ENCODE measurements at places on chromosomes 12 and 14.

DNA sequence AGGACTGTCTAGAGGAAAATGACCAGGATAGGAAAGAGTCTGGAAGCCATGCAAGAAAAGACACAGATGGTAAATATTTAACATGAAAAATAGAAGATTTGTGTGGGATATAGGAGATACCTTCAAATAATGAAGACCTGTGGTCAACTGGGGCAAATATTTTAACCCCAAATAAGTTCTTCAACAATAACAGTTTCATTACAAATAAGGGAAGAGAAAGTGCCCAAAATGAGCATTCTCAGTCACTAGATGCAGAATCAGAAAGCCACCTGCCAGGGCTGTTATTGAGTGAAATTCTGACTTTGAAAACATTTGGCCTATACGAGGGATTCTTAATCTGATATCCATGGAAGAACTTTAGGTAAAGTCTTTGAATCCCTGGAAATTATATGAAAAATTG, 231.2 kb upstream of the PLEKHG7 start:
- DNase-seq: no peak

DNA sequence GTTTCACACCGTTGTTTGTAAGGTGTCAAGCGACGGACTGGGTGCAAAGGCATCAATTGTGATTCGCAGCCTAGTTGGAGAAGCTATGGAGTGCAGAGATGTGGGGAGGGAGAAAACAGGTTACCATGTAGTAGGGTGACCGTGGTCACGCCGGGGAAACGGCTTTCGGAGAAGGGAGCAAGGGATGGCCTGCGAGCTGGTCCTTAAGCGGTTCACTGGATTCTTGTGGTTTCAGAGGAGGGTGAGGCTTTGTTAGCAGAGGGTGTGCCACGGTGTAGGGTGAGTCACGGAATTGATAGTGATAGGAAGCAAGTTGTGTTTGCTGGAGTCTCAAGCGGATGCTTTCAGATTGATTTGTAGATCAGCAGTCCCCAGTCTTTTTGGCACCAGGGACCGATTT, 2.3 kb downstream of the PIWIL1 start:
- no peak for DNase-seq

DNA sequence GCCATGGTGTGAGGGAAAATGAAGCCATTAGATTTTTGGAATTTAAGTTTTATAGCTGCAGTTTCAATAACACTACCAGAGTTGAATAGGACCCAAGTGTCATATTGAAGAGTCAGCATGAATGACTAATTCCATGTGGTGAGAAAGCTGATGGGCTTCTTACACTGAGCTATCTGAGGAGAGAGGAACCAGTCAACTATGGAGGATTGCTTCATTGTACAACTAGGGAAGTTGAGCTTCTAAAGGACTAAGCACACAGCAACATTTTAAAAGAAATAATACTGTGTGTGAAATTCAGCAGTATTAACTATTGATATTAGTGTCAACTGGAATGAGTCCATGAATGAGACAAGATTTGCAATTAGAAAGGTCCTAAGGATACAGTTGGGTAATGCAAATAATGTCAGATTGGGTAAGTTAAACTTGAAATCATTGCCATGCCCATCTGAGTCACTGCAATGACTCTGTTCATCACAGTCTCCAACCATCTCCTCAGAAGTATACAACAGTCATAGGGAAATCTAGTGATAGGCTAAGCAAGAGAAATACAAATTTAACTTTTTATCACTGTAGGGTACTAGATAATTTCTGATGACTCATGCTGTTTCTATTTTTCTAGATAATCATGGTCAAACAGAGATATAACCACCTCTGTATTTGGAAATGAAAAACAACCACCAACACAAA, 394.2 kb downstream of the FSCB start:
- DNase-seq: no peak

- DNase-seq: no peak
These were observed 30.4 kb downstream of the MANSC1 start for GRCh38 chr12:12319451-12320183.

DNA sequence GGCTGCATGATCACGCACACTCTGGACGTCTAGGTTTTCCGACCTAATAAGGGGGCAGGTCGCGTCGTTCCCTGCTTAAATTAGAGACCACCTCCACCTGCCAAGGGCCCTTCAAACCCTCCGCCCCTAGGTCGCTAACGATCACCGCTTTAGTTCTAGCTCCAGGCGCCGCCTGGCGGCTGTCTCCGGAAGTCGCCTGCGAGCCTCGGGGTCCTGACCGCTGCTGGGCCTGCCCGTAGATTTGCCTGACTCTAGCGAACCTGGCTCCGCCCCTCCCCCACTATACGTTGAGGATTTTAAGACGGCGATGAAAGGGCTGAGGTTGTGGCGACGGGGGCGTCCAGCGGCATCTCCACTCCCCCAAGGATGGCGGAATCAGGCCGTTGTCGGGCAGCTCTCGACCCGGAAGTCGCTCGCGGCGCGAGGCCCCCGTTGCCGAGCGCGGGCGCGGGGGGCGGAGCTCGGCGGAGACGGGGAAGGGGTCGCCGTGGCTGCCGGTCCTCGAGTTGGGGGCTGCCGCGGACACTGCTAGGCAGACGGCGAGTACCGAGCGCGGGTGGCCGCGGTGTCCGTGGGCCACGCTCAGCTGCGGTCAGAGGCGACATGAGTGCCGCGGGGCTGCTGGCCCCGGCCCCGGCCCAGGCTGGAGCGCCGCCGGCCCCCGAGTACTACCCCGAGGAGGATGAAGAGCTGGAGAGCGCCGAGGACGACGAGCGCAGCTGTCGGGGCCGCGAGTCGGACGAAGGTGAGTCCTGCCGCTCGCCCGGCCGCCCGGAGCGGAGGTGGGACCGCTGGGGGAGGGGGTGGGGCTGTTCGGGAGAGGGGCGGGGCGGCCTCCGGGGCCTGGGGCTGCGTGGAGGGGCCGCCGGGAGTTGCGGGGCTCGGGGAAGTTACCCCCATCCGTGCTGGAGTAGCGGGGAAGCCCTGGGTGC, at the start of gene SUDS3:
Gene SUDS3 (plus strand): TSS at position 467 of the 932 bp plus-strand sequence. CDS start 137 bp downstream, at position 604.
- no peak for DNase-seq

DNA sequence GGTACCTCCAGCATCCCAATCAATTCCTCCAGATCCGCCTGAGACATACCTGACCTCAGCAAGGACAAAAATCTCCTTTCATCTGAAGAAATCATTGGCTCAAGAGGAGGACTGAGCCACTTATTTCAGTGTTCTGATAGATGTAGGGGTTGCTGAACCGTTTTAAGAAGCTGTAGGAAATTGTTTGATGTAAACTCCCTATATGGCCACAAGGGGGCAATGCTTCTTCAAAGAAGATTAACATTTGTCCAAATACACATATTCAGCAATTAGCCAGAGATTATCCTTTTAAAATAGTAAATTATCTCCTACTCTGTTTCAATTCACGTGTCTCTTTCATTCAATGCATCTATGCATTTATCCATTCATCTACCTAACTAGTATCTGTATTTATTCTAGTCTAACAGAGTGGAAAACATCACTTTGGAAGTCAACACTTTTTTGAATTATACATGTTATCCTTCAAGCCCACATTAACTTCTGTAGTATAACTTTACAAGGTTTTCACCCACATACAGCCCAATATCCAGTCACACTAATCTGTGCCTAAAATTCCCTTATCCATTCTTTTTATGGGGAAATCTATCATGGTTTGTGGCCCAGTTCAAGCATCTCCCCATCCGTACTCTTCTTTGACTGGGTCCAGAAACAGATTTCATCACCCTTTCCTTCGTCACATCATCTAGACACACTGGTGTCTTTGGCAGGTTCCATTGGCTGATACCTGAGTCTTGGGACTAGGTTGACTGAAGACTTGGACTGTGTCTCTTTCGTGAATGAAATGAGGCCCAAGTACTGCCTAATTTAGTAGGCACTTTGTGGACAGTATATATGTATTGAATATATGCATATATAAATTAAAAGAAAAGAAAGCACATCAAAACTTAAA, 411.0 kb upstream of the OR4E1 start:
- DNase-seq: peak; percentile 11

DNA sequence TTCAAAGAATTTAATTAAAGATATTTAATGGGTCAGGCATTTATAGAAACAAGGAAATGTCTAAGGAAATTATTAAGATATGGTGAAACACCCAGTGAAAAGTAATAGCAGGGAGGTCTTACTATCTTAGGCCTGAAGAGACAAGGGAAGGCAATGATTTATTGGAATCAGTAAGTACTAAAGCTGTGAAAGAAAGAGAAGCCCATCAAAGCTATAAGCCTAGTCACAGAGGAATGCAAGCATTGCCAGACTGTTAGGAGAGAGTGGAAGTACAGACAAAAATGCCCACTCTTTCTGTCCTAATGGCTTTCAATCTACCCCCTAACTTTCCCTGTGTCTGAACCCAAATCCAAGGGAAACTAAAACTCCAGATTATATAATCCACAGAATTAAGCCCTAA, 69.2 kb upstream of the PIK3C2G start:
- DNase-seq: no peak

- peak; percentile 96 for DNase-seq
These were observed at the start of gene MOK for GRCh38 chr14:102304611-102305506. MOK (minus strand) TSS chr14:102305164; CDS start chr14:102304968, 196 bp downstream.

DNA sequence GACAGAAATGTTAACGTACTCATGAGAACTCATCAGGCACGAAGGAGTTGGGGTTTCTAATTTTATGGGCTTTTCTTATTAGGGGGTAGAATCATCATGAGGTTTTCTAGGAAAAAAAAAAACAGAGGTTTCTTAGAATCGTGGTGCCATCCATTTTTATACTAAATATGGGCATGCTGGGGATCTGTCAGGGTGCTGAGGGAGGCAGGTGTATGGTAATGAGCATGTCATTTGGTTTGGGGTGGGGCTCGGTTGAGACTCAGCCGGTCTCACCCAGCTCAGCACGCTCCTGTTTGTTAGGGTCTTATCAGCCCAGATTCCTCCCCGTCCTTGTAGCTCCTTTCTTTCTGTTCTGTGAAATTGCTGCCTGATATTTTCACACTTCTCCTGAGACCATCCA, 98.2 kb downstream of the DICER1 start:
- DNase-seq: no peak

DNA sequence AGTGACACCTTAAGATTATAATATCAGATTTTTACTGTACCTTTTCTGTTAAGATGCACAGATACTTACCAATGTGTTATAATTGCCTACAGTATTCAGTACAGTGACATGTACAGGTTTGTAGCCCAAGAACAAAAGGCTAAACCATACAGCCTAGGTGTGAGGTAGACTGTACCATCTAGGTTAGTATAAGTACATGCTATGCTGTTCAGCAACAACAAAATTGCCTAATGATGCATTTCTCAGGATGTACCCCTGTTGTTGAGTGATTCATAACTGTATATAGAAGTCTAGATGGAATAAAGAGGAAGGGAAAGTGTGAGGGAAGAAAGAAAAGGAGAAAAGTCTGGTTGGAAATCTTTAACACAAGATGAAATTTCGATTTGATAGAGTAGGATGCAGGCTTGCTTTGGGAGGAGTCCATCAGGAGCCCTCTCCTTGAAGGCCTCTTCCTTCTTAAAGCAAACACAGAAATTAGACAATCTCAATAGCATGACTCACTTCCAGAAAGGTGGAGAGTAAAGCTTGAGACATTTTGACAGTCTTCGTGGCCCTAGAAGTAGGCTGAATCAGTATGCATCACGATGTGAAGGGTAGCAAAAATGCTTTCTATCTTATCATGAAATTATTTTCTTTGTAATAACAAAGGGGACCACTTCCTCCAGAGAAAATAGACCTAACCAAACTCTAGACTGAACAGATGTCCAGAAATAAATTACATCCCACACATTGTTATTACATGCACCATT, 191.5 kb downstream of the SYT1 start:
- DNase-seq: no peak

DNA sequence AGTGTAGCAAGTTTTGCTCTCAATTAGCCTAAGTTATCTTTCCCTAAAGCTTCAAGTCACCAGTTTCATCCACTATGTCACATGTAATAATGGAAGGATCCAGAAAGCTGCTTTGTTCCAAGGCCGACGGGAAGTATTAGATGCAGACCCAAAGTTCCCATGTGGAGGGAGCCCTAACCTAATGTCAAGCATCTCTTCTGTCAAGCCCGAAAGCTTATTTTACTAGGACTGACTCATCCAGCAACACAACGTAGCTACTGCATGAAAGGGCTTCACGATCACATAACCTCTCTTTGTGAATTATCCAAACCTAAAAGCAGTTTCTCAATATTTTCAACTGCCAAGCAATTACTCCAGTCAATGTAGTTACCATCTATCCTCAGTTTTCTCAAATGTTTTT, 133.4 kb downstream of the SLC6A15 start:
- no peak for DNase-seq

DNA sequence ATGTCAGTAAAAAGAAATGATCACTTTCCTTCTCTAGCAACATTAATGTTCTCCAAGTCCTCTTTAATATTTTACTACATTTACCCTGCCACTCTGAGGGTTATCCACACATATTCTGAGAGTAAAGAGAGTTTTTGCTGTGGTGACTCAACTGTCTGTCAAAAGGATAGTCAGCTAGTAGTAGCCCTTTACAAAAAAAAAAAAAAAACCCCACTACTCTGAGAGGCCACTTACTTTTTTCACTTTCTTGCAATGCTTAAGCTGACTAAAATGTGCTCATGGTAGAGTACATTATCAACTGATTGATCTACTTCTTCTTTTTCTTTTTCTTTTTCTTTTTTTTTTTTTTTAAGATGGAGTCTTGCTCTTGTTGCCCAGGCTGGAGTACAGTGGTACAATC, 27.6 kb upstream of the PPM1A start:
- DNase-seq: no peak

GRCh38 chr12:104056419-104056972, 6.5 kb upstream of the GLT8D2 start:
- peak; percentile 62 for DNase-seq

GRCh38 chr12:87779016-87779415, 250.2 kb downstream of the C12orf50 start:
- DNase-seq: no peak

GRCh38 chr14:23060536-23061260, 3.4 kb upstream of the CDH24 start:
- no peak for DNase-seq

GRCh38 chr14:101912841-101913240, 51.5 kb upstream of the DYNC1H1 start:
- DNase-seq: no peak

DNA sequence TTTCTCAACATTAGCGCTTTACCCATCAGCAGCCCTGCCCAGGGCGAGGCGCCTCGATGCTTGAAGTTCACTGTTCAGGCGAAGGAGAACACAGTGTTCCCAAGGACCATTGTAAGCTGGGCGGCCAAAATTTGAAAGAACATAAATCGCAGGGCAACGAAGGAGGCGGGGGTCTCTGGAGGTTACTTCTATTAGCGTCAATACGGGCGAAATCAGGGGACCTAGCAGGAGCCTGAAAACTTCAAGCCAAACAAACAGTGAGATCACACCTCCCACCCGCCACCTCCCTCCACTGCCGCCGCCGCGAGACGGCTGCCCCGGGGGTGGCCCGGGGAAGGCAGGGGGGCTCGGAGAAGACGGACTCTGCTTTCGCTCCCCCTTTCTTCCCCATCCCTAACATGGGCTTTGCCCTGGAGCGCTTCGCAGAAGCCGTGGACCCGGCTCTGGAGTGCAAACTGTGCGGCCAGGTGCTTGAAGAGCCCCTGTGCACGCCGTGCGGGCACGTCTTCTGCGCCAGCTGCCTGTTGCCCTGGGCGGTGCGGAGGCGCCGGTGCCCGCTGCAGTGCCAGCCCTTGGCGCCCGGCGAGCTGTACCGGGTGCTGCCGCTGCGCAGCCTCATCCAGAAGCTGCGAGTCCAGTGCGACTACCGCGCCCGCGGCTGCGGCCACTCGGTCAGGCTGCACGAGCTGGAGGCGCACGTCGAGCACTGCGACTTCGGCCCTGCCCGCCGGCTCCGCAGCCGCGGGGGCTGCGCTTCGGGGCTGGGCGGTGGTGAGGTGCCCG, at the start of gene PDZRN4:
Gene PDZRN4 (plus strand): TSS at position 263 of the 783 bp plus-strand sequence.
- DNase-seq: no peak
